ENCODE measurements at places on chromosomes 3 and 15.
A peak's percentile ranks its signal among the peaks of the same experiment; 100 is the strongest.

GRCh38 chr3:45104715-45105711 is 41.2 kb downstream of the CDCP1 start:
- no peak for DNase-seq

- DNase-seq, result no peak
Observed at GRCh38 chr3:11297126-11297525, 24.9 kb downstream of the ATG7 start.

DNA sequence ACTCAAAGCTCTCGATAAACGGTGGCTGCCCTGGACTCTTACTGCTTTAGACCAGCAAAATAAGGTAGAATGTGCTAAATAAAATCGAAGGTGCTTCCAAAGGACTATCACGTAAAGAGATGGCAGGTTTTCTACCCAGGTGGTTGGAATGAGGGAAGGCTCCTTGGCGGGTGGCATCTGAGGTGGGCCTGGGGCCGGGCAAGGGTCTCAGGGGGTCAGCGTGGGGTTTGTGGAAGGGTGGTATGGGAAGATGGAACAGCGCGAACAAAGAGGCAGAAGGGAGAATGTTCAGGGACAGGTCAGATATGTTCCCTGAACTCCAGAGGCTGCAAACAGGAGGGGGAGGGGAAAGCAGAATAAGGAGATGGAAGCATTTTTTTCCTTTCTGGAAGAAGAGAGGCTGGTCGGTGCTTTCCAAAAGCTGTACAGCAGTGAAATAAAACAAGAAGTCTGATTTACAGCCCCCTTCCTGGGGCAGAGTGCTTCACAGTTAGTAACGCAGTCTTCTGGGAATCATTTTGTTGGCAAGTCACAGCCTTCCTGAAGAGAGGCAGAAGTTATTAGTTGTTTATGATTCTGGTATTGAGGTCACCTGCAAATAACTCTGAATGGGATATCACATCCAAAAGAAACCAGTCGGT is 58.3 kb upstream of the ATG7 start:
- no peak for DNase-seq

GRCh38 chr15:77529394-77530159 is 103.1 kb downstream of the LINGO1 start:
- no peak for DNase-seq

DNA sequence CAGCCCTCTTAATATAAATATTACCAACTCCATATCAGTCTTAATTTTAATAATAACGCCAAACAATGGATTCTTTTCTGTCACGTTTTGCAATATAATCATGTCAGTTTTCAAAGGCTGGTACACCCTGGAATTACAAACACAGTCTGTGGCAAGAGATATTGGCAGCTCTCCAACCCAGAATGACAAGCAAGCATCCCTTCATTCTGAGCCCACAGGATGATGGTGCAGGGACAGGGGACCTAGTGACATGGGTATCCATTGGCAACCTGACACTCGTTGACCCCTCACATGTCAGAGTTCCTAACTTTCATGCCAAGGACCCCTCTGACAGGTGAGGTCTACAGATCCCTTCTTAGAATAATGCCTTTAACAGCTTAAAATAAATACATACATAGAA is 154.5 kb upstream of the TSC22D2 start:
- peak; percentile 34 for DNase-seq

- no peak for DNase-seq
Observed at GRCh38 chr3:134008630-134009156, 21.0 kb downstream of the SLCO2A1 start.

- DNase-seq, result no peak
Observed at GRCh38 chr3:188046561-188047211, 107.3 kb upstream of the LPP start.

DNA sequence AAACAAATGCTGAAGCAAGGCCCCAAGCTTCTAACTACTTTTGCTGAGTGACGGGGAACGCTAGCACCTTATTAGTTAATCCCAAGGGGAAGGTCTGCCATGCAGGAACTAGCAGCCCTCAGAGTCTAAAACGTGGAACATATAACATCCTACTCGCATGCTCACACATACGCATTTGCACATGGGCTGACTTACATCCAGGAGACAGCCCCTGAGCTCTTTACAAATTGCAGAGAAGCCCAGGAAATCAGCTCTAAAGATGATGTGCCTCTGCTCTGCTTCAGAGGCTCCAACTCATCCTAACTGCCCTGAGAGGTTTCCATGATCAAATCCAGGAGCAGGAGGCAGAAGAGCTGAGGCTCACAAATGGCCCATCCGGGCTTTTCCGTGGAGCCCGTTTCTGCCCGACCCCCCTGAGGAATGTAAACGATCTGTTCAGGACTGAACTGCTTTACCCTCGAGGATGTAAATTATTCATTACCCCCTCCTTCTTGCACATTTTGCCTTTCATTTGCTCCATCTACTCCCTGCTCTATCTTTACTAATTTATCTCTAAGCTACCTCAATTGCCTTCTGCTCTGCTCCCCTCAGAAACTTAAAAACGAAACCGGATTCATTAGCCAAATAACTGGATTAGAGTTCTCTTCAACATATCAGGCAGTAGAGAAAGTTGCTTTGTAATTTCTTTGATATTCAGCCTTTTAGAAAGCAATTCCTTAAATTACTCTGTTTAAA is 141.9 kb upstream of the CCDC54 start:
- DNase-seq, result no peak

- DNase-seq, result no peak
Observed at GRCh38 chr3:105101603-105102002, 265.1 kb upstream of the ALCAM start.

DNA sequence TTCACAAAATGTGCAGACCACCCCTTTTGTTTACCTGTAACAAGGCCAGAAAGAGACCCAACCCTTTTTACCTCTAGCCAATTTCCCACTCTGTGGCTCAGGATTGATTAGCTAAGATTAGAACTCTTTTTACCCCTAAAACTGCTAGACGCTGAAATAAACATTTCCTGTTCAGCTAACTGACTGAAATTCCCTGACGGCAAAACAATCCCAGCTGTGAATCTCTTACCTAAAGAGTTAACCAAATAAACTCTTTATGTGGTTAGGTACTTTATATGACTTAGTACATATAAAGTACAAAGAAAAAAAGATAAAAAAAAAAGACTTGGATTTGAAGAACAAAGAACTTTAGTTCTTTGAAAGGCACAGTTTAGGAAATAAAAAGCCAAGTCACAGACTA is 988.7 kb downstream of the FHIT start:
- DNase-seq, result no peak

DNA sequence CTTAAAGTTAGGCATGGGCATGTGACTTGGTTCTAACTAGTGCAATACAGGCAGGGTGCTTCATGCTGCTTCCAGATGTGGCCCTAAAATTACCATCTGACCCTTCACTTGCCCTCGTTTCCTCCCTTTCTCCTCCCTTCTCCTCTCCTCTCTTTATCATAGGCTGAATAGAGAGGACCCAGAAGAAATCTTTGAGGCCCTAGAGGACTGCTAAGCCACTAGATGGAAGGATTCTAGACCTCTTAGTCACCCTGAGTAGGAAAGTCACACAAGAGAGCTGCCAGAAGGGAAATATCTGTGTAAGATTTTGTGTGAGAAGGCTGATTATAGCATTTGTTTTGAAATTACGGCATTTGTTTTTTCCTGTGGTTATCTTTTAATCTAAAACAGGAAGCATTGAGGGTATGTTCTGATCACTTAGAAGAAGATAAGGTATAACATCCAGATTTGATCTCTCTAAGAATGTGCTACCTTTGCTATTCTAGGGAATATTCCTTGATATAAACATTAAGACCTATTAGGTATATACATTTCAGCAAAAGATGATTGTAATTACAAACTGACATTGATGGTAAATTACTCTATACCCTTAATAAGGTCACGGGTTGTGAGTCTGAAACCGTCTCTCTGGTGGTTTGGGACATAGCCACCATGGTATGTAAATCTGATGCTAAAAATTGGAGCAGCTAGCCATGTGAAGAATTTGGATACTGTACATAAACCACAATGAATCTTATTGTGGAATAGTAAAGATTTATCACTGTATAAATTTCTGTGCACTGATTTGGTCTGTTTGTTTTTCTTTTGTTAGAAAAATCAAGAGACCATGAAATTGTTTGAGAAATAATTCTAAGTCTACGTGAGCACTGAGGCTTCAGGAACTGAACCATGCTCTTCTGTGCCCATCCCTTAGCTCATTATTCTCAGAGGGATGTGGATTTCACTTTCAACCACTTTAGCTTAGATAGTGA is 84.1 kb downstream of the TP63 start:
- DNase-seq, result no peak

GRCh38 chr15:73227433-73228056 is 141.2 kb downstream of the HCN4 start:
- no peak for DNase-seq

DNA sequence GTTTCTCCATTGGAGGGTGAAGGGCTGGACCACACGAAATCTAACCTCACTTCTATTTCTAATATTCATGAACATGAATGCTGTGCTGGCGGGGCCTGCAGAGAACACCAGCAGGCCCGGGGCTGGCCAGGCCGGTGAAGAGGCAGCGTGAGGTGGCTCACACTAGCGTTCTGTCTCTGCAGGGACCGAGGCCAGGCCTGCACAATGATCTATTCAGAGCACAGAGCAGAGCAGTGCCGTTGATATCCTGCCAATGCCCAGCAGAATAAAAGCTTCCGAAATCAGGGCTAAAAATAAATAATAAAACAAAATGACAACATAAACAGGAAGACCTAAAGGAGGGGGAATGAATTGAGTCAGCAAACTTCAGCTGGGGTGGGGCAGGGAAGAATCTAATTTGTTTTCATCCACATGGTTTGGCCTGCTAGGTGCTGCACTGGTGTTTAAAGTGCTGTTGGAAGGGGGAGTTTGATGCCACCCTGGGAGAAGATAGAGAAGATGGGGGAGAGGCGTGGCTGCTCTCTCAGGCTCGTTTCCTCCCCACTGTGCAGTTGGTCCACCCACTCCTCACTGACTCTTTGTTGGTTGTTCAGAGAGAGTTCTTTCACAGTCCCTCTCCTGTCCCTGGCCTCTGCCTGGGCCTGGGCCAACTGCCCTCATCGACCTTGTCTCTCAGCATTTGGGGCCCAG is 837.1 kb downstream of the AGBL1 start:
- no peak for DNase-seq

GRCh38 chr15:43125100-43125661 is 8.2 kb upstream of the TMEM62 start:
- DNase-seq, result no peak

GRCh38 chr3:60365360-60365759 is 885.9 kb downstream of the FHIT start:
- no peak for DNase-seq

- DNase-seq, result no peak
Observed at GRCh38 chr3:174536319-174536718, 322.8 kb upstream of the NAALADL2 start.

- no peak for DNase-seq
Observed at GRCh38 chr15:81163961-81164800, 30.1 kb downstream of the CFAP161 start.

DNA sequence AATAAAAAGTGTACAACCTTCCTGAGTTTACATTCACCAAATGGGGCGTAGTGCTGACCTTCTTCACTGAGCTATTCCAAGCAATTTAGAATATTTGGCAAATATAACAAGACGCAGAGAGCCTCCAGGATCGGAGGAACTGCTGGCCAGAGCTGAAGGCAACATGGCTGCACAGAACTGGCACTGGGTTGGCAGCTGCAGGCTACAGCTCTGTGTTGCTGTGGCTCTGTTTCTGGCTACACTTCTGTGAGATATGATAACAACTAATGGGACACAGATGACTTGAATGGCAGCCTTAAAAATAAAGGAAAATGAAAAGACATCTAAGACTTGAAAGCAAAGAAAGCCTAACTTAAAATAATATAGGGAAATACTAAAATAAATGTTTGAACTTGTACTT is 10.8 kb upstream of the SLC6A20 start:
- no peak for DNase-seq

DNA sequence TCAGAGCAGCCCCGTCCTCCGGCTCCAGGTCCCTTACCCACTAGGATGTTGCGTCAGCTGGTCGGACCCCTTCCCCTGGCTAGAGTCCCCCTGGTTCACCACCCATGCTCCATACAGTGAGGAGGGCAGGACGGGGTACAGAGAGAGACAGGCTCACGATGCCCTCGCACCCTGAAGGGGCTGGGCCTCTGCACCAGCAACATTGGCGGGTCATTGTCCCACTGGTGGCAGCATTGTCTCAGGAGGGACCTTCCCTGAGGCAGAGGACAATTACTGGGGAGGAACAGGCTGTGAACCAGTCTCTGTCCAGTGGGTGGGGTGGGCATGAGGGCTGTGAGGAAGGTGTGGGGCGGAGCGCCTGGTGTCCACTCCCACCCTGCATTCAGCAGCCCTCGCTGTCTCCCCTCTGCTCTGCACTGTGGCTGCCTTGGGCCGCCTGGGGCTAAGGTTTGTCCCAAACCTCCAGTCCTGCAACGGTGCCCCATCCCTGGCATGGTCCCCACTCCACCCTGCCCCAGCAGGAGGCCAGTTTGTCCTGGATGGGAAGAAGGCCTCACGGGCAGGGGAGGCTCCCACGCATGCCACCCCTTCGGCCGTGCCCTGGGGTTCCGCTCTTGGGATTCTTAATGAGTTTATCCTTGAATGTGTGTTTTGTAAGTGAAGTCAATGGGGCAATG is 48.0 kb upstream of the KLF13 start:
- no peak for DNase-seq

DNA sequence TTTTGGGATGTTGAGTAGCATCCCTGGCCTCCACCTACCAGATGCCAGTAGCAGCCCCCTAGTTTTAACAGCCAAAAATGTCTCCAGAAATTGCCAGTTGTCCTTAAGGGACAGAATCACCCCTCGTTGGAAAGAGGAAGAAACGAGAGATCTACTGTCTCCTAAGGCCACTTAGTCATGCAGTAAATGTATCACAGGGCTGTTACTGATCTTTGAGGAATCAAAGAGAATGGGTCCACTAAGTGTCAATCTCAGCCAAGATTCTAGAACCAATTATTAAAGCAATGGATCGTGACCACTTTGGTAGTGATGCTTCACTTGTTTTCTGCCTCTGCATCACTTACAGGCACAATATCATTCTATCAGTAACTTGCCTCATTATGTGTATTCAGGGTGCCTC is 26.4 kb downstream of the POLG start:
- peak; percentile 65 for DNase-seq

DNA sequence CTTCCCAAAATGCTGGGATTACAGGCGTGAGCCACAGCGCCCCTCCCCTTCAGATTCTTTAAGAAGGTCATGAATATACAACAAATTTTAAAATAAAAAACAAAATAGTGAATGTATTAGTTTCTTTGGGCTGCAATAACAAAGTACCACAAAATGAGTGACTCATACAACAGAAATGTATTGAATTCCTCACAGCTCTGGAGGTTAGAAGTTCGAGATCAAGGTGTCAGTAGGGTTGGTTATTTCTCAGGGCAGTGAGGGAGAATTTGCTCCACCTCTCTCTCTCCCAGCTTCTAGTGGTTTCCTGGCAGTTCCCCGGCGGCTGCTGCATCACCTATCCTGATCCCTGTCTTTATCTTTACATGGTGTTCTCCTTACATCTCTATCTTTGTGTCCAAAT is 804.0 kb downstream of the ROBO1 start:
- no peak for DNase-seq

DNA sequence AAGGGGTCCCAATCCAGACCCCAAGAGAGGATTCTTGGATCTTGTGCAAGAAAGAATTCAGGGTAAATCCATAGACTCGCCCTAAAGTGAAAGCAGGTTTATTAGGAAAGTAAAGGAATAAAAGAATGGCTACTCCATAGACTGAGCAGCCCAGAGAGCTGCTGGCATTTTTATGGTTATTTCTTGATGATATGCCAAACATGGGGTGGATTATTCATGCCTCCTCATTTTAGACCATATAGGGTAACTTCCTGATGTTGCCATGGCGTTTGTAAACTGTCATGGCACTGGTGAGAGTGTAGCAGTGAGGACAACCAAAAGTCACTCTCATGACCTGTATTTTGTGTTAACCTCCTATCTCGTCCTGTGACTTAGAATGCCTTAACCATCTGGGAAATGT is 142.2 kb downstream of the DOCK3 start:
- no peak for DNase-seq
